ENCODE measurements at places on chromosomes 16 and 17. TPM values are rescaled to one million over a fixed set of nuclear protein-coding genes. Genes with fewer than 3 reads are reported as not detected.

GRCh38 chr16:57570301-57571070 is 28.0 kb downstream of the ADGRG5 start:
- peaks cover 12% of the 10 kb centered on the region for H3K36me3 ChIP-seq
- no peaks in the 10 kb centered on the region for H3K4me1 ChIP-seq
- no peak overlapping the region for H3K27ac ChIP-seq
- no peak overlapping the region for H3K4me3 ChIP-seq

The ORAI3 gene
- 26.2 TPM for total RNA-seq

DNA sequence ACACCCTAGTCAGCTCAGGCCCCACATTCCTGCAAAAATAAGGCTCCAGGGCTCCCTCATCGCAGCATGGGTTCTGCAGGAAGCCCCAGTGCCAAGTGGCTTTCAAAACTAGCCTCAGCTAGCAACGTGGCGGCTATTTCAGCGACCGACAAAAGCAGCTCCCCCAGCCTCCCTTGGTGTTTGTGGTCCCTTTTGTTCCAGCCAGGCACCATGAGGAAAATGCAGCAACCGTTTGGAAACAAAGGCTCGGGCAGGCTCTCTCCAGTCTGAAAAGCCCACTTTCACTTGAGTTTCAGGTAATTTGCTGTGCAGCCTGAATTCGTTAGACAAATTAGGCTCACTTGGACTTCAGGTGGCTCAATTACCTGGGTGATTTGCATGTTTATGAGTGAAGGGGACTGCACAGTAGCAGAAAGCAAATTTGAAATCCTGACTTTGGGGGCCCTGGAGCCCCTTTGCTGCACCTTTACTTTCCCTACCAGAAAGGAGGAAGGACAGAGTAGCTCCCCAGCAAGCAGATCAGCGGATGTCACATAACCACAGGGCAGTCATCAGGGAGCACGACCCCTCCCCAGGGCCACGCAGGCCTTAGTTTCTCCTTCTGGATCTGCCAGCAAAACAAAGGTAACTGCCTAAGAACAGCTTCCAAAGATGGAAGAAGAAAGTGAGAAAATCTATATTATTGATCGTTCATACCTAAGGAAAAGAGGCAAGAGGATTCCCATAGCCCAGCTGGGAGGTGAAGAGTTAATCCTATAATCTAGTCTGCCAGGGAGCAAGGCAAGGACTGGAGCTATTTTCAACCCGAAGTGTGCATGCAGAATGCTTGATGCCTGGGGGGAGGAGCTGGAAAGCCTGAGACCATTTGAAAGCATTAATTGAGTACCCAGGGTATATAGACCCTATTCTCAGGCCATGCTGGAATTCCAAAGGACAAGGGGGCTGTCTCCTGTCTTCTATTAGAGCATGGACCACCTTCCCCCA is 143.1 kb upstream of the SDK2 start:
- peaks cover 12% of the 10 kb centered on the region for H3K4me1 ChIP-seq
- no peak overlapping the region for H3K4me3 ChIP-seq
- H3K27me3 ChIP-seq = peaks cover 76% of the 10 kb centered on the region
- no peak for DNase-seq
- H3K36me3 ChIP-seq = no peaks in the 10 kb centered on the region

DNA sequence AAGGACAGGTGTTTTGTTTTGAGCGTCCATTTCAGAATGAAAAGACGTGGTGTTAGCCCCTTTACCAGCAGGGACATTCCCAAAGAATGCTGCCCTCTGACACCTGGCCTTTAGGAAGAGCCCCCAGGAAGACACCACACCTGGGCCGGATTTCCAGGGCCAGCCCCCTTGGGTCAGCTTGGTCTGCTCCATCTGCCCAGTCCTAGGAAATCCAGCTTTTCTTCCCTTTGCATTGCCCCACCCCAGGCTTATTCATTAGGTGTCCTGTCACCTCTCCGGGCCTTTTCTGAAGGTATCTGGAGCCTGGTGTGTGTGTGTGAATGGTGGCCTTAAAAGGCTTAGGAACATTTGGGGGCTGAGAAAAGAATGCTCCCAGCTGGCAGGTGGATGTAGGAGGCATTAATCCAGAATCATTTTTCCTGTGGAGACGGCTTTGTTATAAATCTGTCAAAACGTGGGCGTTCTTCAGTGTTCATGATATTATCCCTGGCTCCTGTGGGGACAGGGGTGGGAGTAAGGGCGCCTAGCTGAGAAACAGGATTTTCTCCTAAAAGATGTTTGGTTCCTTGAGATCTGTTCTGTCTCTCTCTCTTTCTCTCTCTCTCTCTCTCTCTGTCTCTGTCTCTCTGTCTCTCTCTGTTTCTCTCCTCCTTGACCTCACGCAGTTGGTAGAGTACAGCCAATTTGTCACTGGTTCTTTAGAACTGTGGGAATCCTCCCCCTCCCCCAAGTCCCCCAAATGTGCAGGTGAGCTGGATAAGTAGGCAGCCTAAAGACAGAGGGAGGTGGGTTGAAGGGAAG is 84.0 kb downstream of the NTN1 start:
- DNase-seq = no peak
- no peaks in the 10 kb centered on the region for H3K36me3 ChIP-seq
- H3K27ac ChIP-seq = no peak overlapping the region
- H3K27me3 ChIP-seq = peaks cover 6% of the 10 kb centered on the region
- H3K4me3 ChIP-seq = no peak overlapping the region
- peaks cover 13% of the 10 kb centered on the region for H3K4me1 ChIP-seq

DNA sequence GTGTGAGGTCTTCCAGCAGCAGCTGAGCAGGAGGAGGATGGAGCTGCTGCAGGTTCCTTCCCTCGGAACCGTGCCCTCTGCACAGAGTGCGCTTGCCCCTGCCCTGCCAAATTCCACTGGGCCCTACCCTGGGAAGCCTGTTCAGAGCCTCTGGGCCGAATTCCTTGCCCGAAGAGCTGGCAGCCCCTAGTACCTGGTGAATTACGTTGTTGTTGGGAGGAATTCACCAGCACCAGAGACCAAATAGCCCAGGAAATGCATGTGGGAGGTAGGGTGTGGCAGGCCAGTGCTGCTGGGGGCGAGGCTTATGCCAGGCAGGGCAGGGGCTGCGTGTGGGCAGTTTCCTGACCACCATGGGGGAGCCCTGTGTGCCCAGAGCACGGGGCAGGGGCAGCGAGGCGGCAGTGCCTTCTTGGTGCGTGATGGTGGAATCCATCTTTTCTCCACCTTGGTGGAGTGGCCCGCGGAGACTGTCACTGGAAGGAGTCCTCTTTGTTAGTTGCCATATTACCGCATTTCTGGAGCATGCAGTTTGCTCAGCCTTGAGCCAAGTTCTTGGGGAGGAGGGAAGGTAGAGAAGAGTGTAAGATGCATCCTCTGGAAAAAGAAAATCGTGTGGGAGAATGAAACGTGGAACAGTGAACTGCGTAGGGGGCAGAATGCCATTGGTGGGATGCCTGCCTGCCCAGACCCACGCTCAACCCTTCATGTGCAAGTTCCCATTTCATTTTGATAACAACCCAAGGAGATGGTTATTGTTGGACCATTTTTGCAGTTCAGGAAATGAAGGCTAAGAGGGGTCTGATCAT is 2.3 kb downstream of the MRC2 start:
- H3K27me3 ChIP-seq = peaks cover 9% of the 10 kb centered on the region
- no peaks in the 10 kb centered on the region for H3K36me3 ChIP-seq
- DNase-seq = no peak
- H3K4me1 ChIP-seq = peaks cover 53% of the 10 kb centered on the region

GRCh38 chr16:8677481-8677880 is 3.1 kb downstream of the ABAT start:
- H3K36me3 ChIP-seq = peaks cover 3% of the 10 kb centered on the region
- H3K4me3 ChIP-seq = no peak overlapping the region
- H3K4me1 ChIP-seq = peaks cover 47% of the 10 kb centered on the region
- no peak for DNase-seq
- H3K27me3 ChIP-seq = no peaks in the 10 kb centered on the region

- peak overlapping the region; percentile 97 for H3K27ac ChIP-seq
- peaks cover 15% of the 10 kb centered on the region for H3K36me3 ChIP-seq
- H3K4me1 ChIP-seq = peaks cover 8% of the 10 kb centered on the region
Observed at GRCh38 chr16:8622315-8622656, 788 bp downstream of the METTL22 start.

The C1QTNF1 gene
- 22.1 TPM for total RNA-seq

- H3K27ac ChIP-seq = no peak overlapping the region
- H3K4me1 ChIP-seq = no peaks in the 10 kb centered on the region
- no peak overlapping the region for H3K4me3 ChIP-seq
- H3K36me3 ChIP-seq = no peaks in the 10 kb centered on the region
- H3K27me3 ChIP-seq = no peaks in the 10 kb centered on the region
Observed at GRCh38 chr16:88349903-88350900, 32.6 kb upstream of the ZNF469 start.

DNA sequence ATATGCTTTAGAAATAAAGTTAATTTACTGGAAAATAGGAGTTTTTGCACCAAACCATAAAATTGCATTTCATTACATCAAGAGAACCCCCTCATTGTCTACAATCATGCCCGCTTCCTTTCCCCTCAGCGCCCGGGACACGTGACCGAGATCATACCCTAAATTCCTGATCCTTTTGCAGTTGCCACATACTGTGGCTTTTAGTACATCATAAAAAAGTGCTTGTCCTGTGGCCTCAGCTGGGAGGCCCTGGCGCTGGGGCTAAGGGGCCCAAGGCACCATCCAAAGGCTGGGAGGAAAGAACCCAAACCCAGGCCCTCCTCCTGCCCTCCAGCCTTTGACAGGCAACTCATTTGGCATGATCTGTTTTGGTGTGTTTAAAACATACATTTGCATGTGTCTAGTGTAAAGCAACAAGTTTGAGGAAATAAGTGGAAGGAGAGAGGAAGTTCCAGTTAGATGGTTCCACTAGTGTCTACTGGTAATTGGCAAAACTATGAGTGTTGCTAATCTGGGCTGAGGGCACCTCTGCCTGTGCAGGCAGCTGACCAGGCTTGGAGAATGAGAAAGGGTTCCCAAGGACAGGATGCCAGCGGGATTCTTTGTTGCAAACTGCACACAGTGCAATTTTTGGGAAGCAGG is 6.0 kb downstream of the CDK5R1 start:
- peaks cover 6% of the 10 kb centered on the region for H3K4me1 ChIP-seq
- H3K27ac ChIP-seq = no peak overlapping the region
- DNase-seq = no peak
- H3K27me3 ChIP-seq = no peaks in the 10 kb centered on the region

The SRCIN1 gene
- 21.4 TPM for total RNA-seq

GRCh38 chr17:79280866-79281572 is 206.4 kb downstream of the ENGASE start:
- H3K36me3 ChIP-seq = no peaks in the 10 kb centered on the region
- DNase-seq = no peak
- H3K27me3 ChIP-seq = peaks cover 45% of the 10 kb centered on the region
- H3K27ac ChIP-seq = no peak overlapping the region
- H3K4me3 ChIP-seq = no peak overlapping the region

GRCh38 chr16:88768071-88768783 is 16.8 kb downstream of the PIEZO1 start:
- no peak overlapping the region for H3K27ac ChIP-seq
- no peaks in the 10 kb centered on the region for H3K27me3 ChIP-seq
- DNase-seq = no peak
- H3K36me3 ChIP-seq = no peaks in the 10 kb centered on the region

DNA sequence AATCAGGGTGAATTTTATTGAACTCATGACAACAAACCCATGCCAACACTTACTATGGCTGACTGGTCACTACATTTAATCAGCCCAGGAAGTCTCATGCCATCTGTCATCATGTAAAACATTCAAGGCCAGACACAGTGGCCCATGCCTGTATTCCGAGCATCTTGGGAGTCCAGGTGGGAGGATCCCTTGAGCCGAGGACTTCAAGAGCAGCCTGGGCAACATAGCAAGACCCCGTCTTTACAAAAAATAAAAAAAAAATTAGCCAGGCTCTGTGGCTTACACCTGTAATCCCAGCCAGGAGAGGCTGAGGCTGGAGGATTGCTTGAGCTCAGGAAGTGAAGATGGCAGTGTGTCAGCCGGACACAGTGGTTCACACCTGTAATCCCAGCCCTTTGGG is 4.9 kb upstream of the MED1 start:
- no peak for DNase-seq
- H3K4me3 ChIP-seq = no peak overlapping the region
- no peaks in the 10 kb centered on the region for H3K27me3 ChIP-seq
- peaks cover 4% of the 10 kb centered on the region for H3K4me1 ChIP-seq
- no peak overlapping the region for H3K27ac ChIP-seq

The PHF12 gene
- 60.3 TPM for total RNA-seq

- no peak overlapping the region for H3K27ac ChIP-seq
- H3K4me3 ChIP-seq = no peak overlapping the region
- H3K4me1 ChIP-seq = no peaks in the 10 kb centered on the region
- no peaks in the 10 kb centered on the region for H3K36me3 ChIP-seq
- DNase-seq = no peak
Observed at GRCh38 chr16:67294938-67295361, 15.6 kb downstream of the PLEKHG4 start.

DNA sequence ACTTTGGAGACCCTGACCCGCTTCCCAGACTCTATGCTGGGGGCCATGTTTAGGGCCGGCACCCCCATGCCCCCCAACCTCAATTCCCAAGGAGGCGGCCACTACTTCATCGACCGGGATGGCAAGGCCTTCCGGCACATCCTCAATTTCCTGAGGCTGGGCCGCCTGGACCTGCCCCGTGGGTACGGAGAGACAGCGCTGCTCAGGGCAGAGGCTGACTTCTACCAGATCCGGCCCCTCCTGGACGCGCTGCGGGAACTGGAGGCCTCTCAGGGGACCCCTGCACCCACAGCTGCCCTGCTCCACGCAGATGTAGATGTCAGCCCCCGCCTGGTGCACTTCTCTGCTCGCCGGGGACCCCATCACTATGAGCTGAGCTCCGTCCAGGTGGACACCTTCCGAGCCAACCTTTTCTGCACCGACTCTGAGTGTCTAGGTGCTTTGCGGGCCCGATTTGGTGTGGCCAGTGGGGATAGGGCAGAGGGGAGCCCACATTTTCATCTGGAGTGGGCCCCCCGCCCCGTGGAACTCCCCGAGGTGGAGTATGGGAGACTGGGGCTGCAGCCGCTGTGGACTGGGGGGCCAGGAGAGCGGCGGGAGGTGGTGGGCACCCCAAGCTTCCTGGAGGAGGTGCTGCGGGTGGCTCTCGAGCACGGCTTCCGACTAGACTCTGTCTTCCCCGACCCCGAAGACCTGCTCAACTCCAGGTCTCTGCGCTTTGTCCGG is 1.1 kb downstream of the KCTD11 start:
- no peaks in the 10 kb centered on the region for H3K36me3 ChIP-seq
- peaks cover 54% of the 10 kb centered on the region for H3K4me1 ChIP-seq
- peak overlapping the region; percentile 94 for H3K27ac ChIP-seq
- no peaks in the 10 kb centered on the region for H3K27me3 ChIP-seq
- H3K4me3 ChIP-seq = peak overlapping the region; percentile 82

The JUP gene
- total RNA-seq = 205 TPM

The BANP gene
- total RNA-seq = 44.9 TPM

DNA sequence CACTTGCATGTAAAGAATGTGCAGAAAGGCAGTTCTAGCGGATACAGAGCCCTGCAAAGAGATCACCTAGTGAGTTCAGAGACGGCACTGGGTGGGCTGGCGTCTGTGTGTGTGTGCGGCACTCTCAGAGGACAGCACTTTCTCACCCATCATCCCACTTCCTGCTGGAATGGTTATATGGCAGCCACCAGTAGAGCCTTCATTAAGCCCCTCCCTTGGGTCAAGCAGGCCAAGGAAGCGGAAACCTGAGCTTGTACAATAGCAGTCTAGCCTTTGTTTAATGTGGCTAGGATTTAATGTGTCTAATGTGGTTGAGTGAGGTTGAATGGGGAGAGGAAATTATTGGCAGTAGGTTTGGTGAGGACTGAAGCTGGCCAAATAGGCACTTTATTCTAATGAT is 88.3 kb upstream of the ELAC2 start:
- H3K36me3 ChIP-seq = no peaks in the 10 kb centered on the region
- H3K27me3 ChIP-seq = no peaks in the 10 kb centered on the region
- peaks cover 5% of the 10 kb centered on the region for H3K4me1 ChIP-seq
- H3K27ac ChIP-seq = no peak overlapping the region

All from mesothelial cell of epicardium (in vitro differentiated cells).